Activated CD4-positive, alpha-beta memory T cell treated with anti-CD3 and anti-CD28 coated beads for 36 hours (primary cell): ENCODE measurements at places on chromosomes 13 and 19. TPM values are rescaled to one million over a fixed set of nuclear protein-coding genes. Genes with fewer than 3 reads are reported as not detected.
A peak's percentile ranks its signal among the peaks of the same experiment; 100 is the strongest.

DNA sequence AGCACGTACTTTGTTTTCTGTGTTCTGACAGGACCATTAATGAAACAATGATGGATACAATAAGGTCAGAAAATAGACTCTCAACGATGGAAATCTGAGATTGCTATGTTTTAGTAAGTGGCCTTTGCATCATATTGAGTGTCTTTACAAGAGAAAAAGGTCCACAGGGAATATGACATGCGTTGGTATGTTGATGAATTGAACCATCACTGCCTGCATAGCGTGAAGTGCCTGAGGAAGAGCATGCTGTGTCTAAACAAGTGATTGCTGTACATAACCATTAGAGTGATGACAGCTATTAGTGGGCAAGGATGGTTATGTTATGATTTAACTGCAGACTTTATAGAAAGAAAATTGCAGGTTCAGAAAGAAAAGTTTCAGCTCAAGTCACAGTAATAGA lies 623.2 kb downstream of the SLITRK5 start:
- H3K27ac ChIP-seq = no peak overlapping the region
- no peak for DNase-seq
- no peaks in the 10 kb centered on the region for H3K27me3 ChIP-seq
- no peaks in the 10 kb centered on the region for H3K4me1 ChIP-seq
- no peak overlapping the region for H3K4me3 ChIP-seq

ELSPBP1 gene
- total RNA-seq = not detected

DNA sequence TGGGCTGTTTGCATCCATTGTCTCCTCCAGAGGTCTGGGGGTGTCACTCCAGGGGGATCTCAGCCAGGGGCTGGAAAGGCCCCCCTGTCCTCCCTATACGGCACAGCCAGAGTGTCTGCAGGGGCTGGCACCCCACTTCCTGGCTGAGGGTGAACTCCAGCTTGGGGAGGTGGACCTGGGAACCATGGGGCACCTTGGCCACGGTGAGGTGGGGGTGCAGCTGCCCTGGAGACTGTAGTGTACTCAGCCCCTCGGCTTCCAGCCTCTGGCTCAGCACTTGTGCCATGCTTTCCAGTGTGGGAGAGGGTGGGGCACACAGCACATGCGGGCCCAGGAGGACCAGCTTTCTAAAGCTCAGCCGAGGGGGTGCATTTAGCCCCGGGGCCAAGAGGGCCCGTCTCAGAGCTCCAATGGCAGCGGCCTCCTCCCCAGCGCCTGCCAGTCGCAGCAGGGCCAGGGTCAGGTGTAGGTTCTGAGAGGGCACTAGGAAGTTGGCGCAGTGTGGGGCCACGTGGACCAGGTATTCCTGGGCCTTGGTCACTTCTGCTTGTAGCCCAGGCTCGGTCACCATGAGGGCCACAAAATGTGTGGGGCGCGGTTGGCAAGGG lies 1.4 kb downstream of the LENG9 start:
- H3K36me3 ChIP-seq = peaks cover 28% of the 10 kb centered on the region
- H3K4me1 ChIP-seq = peaks cover 33% of the 10 kb centered on the region
- no peak for DNase-seq
- no peaks in the 10 kb centered on the region for H3K27me3 ChIP-seq

GRCh38 chr13:96851856-96852445 lies 142.3 kb downstream of the OXGR1 start:
- no peak for DNase-seq
- no peaks in the 10 kb centered on the region for H3K27me3 ChIP-seq
- H3K4me1 ChIP-seq = no peaks in the 10 kb centered on the region
- no peaks in the 10 kb centered on the region for H3K36me3 ChIP-seq
- H3K4me3 ChIP-seq = no peak overlapping the region

DNA sequence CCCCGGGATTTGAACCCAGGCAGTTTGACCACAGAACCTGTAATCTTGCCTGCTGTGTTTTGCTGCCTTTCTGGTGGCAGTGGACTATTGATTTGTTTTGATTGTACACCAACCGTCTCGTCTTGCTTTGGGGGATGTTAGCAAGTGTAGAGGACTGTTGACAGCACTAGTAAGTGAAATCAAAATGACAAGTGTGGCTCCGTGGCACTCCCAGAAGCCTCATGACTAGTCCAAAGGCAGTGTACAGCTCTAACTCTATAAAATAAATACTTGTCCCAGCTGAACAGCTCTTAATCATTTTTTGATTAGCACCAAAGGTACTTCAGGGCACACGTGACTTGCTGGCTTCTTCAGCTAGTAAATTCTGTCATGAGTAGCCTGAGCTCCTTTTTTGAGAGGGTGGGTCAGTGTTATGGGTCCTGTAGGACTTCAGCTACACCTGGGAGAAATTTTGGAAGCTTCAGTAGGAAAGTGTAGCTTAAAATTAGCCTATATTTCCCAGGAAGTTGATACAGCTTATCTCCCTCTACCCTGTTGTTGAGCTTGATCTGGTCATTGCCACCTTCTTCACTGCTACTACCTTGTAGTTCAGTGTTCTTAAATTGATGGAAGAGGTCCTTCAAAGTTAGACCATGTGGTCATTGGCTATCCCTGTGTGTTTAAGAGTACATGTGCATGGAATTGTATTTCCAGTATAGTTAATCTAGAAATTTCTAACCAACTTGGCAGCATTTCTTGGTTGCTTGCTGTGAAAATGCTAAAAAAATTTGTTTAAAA lies 15.1 kb downstream of the TM9SF2 start:
- no peak overlapping the region for H3K27ac ChIP-seq
- DNase-seq = no peak
- H3K27me3 ChIP-seq = no peaks in the 10 kb centered on the region
- peaks cover 33% of the 10 kb centered on the region for H3K4me1 ChIP-seq
- peaks cover 15% of the 10 kb centered on the region for H3K36me3 ChIP-seq

CEACAM19 gene
- 0.57 TPM for total RNA-seq

GRCh38 chr13:36054041-36054440 lies 77.1 kb downstream of the DCLK1 start:
- no peaks in the 10 kb centered on the region for H3K4me1 ChIP-seq
- H3K27ac ChIP-seq = no peak overlapping the region
- no peaks in the 10 kb centered on the region for H3K27me3 ChIP-seq
- no peak for DNase-seq
- no peaks in the 10 kb centered on the region for H3K36me3 ChIP-seq

DNA sequence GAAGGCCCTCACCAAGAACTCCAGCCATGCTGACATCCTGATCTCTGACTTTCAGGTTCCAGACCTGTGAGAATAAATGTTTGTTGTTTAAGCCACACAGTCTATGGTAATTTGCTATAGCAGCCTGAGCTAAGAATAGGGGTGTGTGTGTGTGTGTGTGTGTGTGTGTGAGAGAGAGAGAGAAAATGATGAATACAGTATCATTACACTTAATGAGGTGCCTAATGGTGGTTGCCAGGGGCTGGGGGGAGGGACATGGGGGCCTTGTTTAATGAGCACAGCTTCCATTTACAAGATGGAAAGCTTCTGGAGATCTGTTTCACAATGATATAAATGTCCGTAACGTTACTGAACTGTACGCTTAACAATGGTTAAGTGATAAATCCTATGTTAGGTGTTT lies 53.8 kb upstream of the LATS2 start:
- no peak overlapping the region for H3K4me3 ChIP-seq
- no peak overlapping the region for H3K27ac ChIP-seq
- no peaks in the 10 kb centered on the region for H3K4me1 ChIP-seq
- DNase-seq = no peak
- no peaks in the 10 kb centered on the region for H3K27me3 ChIP-seq
- no peaks in the 10 kb centered on the region for H3K36me3 ChIP-seq

DNA sequence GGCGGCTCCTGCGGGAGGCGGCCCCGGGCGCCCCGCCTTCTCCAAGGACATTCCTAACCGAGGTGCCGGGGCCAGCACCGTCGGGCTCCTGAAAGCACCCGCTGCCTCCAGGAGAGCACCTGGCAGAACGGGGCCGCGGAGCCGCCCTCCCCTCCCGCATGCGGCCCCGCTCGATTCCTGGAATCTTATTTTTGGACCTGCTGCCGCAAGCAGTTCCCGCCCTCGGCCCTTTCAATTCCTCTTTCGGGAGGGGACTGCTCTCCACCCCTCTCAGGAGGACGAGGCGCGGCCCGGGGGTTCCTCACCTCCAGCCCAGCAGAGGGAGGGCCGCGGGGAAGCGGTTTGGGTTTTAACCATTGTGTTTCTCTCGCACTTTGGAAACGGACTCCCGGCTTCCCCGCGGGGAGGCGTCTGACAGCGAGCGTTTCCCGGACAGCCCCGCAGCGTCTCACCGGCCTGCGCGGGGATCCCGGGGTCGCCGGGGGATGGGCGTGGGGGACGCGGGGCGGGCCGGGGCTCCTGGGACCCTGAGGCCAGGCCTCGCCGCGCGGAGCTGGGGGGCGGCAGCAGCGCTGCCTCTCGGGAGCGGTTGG lies 849 bp downstream of the GAS6 start:
- peaks cover 12% of the 10 kb centered on the region for H3K4me1 ChIP-seq
- H3K27me3 ChIP-seq = peaks cover 36% of the 10 kb centered on the region
- peak overlapping the region; percentile 64 for H3K4me3 ChIP-seq
- peak; percentile 31 for DNase-seq
- H3K27ac ChIP-seq = no peak overlapping the region

DNA sequence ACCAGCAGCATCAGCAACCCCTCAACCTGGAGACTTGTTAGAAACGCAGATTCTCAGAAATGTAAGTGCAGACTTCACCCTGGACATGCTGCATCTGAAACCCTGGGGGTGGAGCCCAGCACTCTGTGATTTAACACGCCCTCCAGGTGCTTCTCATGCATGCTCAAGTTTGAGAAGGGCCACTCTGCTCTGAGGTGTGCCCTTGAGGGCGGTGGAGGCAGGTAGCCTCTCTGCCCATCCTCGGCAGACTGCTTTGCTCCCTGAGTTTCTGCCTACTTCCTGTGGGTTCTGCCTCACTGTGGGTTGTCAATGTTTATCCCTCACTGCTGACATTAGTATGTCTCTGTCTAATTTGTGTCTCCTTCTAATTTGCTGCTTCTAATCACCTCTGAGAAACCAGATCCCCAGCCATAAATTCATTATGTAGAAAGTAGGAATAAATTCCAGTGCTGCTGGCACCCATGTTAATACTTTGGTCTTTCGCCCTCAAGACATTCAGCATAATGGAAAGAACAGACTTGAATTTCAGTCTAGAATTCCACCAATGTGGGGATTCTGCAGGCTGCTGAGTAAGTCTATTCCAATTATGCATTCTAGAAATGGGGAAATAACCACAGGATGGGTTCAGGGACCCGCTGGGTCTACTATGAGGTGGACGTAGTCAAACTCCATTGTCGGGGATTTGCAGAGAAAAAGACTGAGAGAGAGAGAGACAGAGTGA lies 51.3 kb upstream of the CYSLTR2 start:
- no peak overlapping the region for H3K4me3 ChIP-seq
- no peak for DNase-seq
- H3K27ac ChIP-seq = no peak overlapping the region
- peaks cover 6% of the 10 kb centered on the region for H3K4me1 ChIP-seq
- peaks cover 2% of the 10 kb centered on the region for H3K36me3 ChIP-seq

STOML3 gene
- total RNA-seq = not detected

SYNGR4 gene
- total RNA-seq = 0.21 TPM

CACNA1A gene
- 0.74 TPM for total RNA-seq

MBD3L2 gene
- total RNA-seq = not detected

DNA sequence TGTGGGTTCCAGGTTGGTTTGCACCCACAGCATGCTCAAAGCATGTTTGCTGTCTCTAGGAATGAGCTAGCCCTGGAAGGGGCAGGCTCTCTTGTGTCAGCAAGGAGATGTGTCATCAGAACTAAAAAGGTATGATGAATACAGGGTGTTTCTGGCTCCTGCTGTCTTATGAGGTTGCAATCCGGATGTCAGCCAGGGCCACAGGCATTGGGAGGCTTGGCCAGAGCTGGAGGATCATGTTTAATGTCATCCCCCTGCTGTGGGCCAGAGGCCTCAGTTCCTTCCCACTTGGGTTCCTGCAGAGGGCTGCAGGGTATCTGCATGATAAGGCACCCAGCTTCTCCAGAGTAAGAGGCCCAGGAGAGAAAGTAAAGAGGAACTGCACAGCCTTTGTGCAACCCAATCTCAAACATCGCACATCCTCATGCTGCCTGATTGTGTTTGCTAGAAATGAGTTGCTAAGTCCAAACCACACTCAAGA lies 193.6 kb downstream of the COL4A1 start:
- H3K36me3 ChIP-seq = no peaks in the 10 kb centered on the region
- no peak overlapping the region for H3K27ac ChIP-seq
- H3K4me1 ChIP-seq = no peaks in the 10 kb centered on the region
- no peak overlapping the region for H3K4me3 ChIP-seq

- no peak overlapping the region for H3K27ac ChIP-seq
- H3K27me3 ChIP-seq = no peaks in the 10 kb centered on the region
- H3K4me3 ChIP-seq = no peak overlapping the region
These were observed 54.9 kb downstream of the DPY19L3 start for GRCh38 chr19:32460476-32460875.

SIGLECL1 gene
- not detected for total RNA-seq

ZNF574 gene
- 13.2 TPM for total RNA-seq

DNA sequence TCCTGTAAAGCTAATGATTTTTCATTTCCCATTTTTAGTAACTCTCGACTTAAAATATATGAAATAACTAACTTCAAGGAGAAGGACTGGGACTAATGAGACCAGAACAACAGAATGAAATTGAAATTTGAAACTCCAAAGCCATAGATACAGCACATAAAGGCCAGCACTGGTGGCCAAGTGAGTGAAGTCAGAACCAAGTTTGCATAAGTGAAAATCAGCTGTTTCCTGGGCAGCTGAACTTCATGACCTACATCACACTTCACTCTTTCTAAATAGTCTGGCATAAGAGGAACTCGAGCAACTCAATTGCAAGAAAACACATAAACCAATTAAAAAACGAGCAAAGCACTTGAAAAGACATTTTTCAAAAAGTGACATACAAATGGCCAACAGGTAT lies 84.5 kb downstream of the DCLK1 start:
- no peak for DNase-seq
- no peak overlapping the region for H3K4me3 ChIP-seq
- H3K4me1 ChIP-seq = no peaks in the 10 kb centered on the region
- no peaks in the 10 kb centered on the region for H3K27me3 ChIP-seq
- H3K36me3 ChIP-seq = no peaks in the 10 kb centered on the region

CAMSAP3 gene
- total RNA-seq = 0.31 TPM

GRCh38 chr13:47564041-47564440 lies 437.0 kb downstream of the SUCLA2 start:
- H3K4me1 ChIP-seq = no peaks in the 10 kb centered on the region
- no peaks in the 10 kb centered on the region for H3K27me3 ChIP-seq
- no peaks in the 10 kb centered on the region for H3K36me3 ChIP-seq
- no peak overlapping the region for H3K4me3 ChIP-seq
- no peak for DNase-seq
- H3K27ac ChIP-seq = no peak overlapping the region
